Eye (tissue), 1 donor: ENCODE measurements at places on chromosomes 4 and X.
A peak's percentile ranks its signal among the peaks of the same experiment; 100 is the strongest.

GRCh38 chrX:18725310-18725943 lies 18.0 kb downstream of the PPEF1 start:
- no peak for DNase-seq

DNA sequence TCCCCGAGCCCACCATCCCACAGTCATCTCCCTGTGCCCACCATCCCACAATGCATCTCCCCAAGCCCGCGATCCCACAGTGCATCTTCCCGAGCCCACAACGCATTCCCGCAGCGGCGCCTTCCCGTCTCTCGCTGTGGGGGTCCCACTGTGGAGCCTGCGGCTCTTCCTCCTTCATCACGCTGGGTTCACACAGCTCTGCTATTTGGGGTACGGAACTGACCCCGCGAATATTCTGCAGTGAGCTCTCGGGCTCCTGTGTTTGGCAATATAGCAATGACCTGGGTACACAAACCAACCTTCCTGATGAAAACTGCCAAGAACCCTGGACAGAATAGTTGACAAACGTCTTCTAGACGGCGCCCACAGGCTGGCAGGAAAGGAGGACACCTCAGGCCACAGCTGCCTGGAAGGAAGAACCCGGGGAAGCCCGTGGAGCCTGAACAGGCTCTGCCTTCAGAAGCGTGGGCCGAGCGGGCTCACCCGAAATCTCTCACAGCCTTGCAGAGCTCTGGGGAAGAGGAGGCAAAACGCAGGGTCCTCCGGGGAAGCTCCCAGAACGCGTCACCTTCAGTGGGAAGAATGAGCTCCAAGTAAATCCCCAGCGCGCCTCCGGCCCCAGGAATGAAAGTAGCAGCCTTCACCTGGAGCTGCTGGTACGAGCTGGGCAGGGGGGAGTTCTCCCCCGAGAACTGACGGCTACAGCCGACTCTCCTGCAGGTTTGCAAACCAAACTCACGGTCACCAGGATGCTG lies 22.9 kb downstream of the PPP2R3B start:
- DNase-seq, result no peak

DNA sequence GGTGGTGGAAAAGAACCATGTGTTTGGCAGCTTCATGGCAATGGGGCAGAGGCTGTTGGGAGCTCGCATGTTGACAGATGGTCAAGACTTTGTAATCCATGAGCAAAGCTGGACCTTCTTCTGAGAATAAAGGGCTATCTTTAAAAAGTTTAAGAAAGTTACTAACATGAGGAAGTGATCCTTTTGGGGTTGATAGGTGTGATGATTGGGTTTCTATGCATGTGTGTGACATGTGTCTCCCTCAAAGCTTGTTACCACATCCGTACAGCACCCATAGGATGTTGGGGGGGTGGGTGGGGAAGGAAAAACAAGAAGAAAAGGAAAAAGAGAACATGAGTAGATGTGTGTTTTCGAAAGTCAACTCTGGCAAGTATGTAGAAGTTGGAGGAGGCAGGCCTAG lies 123.0 kb upstream of the TLR3 start:
- DNase-seq, result no peak

GRCh38 chr4:153115322-153116290 lies 88.6 kb upstream of the TRIM2 start:
- DNase-seq, result no peak

- no peak for DNase-seq
These were observed 5.6 kb downstream of the CETN2 start for GRCh38 chrX:152824841-152825374.

GRCh38 chrX:118261151-118261550 lies 84.8 kb upstream of the WDR44 start:
- DNase-seq, result no peak

- DNase-seq, result peak; percentile 55
These were observed 17.2 kb downstream of the NKX6-1 start for GRCh38 chr4:84481860-84482245.

DNA sequence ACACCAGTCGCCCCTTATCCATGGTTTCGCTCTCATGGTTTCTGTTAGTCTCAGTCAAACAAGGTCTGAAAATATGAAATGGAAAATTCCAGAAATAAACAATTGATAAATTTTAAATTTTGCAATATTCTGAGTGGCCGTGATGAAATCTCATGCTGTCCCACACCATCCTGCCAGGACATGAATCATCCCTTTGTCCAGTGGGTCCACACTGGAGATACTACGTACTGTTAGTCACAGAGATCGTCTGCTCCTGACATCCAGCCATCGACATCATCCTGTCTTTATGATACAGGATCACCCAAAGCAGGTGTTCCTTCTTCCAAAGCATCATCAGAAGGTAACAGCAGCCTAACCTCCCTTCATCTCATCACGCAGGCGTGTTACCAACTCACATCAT lies 76.5 kb upstream of the MSX1 start:
- DNase-seq, result no peak

- DNase-seq, result no peak
These were observed 1.3 kb upstream of the OTUD5 start for GRCh38 chrX:48958635-48959094.

- no peak for DNase-seq
These were observed 37.5 kb upstream of the IL21 start for GRCh38 chr4:122658377-122658776.

- peak; percentile 3 for DNase-seq
These were observed 921.8 kb upstream of the PCDH10 start for GRCh38 chr4:132227151-132227856.

DNA sequence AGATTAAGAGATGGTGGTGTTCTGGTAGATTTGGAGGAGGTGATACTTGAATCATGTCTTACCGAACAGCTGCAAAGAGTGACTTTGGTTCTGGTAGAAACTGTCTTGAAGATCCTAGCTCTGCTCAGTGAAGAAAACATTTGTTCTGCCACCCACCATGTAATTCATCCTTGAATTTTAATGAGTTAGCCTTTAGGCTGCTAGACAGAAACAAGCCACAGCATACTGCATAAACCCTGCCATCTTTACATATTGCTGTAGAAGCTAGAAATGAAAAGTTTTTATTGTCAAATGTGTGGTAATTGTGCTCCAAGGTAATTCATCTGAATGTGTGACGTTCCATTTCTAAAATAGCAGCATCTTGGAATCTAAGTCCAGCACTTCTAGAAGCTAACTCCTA lies 161.0 kb upstream of the RAPGEF2 start:
- DNase-seq, result no peak

- no peak for DNase-seq
These were observed 161.6 kb upstream of the GPC4 start for GRCh38 chrX:133576876-133577275.

DNA sequence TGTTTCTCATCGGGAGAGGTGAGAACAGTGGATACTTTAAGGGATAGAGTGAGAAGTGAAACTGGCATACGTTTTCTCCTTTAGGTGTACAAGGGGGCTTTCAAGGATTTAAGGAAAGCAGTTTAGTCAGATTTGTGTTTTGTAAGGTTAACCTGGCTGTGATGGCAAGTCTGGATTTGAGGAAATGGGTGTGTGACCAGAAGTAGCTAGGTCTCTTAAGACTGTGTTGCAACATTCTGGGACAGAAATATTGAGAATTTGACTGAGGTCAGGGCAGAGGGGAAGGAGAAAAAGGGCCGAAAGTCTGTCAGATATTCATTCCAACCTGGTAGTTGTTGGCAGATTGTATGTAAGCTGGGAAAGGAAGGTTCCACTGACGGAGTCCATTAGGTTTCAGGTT lies 10.4 kb upstream of the GABRE start:
- DNase-seq, result no peak

GRCh38 chr4:110510955-110511544 lies 35.1 kb downstream of the ENPEP start:
- DNase-seq, result peak; percentile 83

GRCh38 chr4:102578819-102579218 lies 77.7 kb downstream of the NFKB1 start:
- DNase-seq, result no peak

DNA sequence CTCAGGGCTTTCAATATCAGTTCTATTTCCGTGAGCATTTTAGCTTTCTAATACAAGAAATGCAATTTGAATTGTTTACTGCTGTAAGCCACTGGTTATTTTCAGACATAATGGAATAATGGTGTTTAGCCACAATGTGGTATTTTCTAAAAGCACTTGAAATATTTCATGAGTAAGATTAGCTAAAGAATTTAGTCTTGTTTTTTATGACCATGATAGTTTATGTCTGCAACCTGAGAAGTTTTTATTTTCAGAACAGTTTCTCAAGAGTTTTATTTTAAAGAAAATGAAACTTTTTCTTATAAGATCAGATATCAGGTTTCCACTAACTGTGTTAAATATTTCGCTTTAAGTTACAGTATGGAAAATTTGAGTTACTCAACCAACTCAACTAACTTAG lies 60.2 kb downstream of the SLIT2 start:
- DNase-seq, result no peak

GRCh38 chrX:137563681-137564651 lies 2.0 kb upstream of the ZIC3 start:
- DNase-seq, result peak; percentile 58

DNA sequence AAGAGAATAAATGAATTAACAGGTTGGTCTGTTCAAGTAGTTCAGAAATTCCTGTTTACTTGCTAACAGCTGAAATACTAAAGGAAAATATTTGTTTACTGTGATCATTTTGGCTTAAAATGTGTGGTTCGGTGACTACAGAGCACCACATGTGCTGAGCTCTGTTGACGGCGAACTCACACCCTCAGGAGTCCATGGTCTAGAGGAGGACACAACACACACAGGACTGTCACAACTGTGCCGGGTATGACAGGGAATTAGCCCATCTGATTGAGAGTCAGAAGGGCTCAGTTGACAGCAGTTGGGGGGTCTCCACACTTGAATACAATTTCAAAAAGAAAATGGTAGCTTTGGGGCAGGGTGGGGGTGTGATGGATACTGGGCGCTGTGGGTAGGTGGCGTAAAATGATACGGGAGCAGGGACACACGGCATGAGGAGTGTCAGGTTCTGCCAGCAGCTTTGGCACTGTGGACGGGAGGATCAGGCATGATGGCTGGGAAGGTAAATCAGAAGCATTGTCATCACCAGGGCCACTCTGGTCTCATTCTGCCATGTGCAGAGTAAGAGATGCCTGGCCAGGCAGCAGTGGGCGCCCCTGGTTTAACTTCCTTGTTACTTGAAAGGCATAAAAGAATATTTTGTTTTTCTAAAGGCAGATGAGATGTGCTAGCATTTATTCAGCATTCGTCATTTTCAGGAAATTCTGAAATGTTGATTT lies 33.3 kb downstream of the CLDN22 start:
- DNase-seq, result no peak

- DNase-seq, result no peak
These were observed 18.0 kb upstream of the UBA1 start for GRCh38 chrX:47175588-47175980.

- no peak for DNase-seq
These were observed 224.8 kb upstream of the NOCT start for GRCh38 chr4:138790706-138791340.

GRCh38 chr4:185634066-185634652 lies 98.9 kb upstream of the PDLIM3 start:
- no peak for DNase-seq

- DNase-seq, result peak; percentile 83
These were observed at the start of gene SH3D19 for GRCh38 chr4:151325111-151325948. SH3D19 (minus strand) TSS chr4:151325605; CDS start chr4:151325352, 253 bp downstream.

DNA sequence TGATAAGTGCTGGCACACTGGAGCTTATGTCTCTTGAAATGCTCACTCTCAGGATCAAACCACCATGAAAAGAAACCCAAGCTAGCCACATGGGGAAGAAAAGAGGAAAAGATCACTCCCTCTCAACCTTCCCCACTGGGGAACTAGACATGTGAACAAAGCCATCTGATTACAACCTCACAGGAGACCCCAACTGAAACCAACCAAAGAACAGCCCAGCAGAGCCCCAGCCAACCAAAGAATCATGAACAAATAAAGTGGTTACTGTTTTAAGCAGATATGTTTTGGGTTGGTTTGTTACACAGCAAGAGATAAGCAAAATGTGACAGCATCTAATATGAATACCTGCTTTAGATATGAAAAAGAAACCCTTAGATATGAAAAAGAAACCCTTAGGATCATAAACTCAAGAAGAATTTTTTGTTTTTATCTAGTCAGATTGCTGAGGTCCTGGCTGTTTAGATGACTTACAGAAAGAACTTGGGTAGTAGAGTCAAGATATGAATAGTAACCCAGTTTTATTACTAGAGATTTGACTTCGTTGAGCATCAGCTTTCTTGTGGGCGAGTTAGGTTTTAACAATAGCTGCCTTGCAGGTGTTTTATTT lies 23.7 kb upstream of the TLR7 start:
- DNase-seq, result no peak

DNA sequence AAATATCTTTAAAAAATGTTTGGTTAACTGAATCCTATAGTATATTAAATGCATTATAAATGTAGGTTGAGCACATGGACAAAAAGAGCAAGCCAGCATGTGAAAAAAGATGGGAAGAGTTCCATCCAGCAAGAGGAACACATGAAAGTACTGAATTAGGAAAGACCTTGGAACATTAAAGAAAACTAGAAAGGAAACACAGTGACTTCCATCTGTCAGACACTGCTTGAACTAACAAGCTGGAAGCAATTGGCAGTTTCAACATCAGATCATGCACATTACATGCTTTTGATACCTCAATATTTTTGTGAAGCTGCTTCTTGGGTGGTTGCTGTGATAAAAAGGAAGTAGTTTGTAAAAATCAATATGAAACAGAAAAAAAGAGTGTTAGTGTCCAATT lies 626.8 kb upstream of the GNPDA2 start:
- DNase-seq, result no peak

- DNase-seq, result peak; percentile 30
These were observed 22.9 kb upstream of the COX7B2 start for GRCh38 chr4:46931981-46932380.

GRCh38 chr4:917466-917865 lies 14.7 kb downstream of the GAK start:
- DNase-seq, result no peak

DNA sequence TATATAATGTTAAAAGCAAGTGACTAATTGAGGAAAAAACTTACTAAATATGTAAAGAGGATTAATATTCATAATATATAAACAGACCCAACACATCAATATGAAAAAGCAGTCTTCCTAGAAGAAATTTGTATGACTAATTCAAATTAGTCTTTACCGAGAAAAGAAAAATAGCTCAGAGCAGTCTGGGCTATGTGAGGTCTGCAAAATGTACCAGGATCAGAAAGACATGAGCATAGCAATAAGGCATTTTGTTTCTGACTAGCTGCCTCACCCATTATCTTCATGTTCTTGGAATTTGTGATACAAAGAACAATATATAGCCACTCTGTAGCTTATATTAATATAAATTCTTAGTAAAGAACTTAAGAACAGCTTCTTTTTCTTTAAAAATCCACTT lies 13.7 kb upstream of the TMPRSS11B start:
- no peak for DNase-seq
